ENCODE measurements at places on chromosomes 5 and 9. TPM values are rescaled to one million over a fixed set of nuclear protein-coding genes. Genes with fewer than 3 reads are reported as not detected.

The GFPT2 gene
- 2.9 TPM for total RNA-seq

GRCh38 chr5:179909224-179909623, 1.5 kb upstream of the TBC1D9B start:
- peaks cover 49% of the 10 kb centered on the region for H3K4me1 ChIP-seq
- H3K27me3 ChIP-seq, result no peaks in the 10 kb centered on the region
- no peak for DNase-seq
- H3K4me3 ChIP-seq, result no peak overlapping the region

- no peak for DNase-seq
- no peaks in the 10 kb centered on the region for H3K36me3 ChIP-seq
- no peaks in the 10 kb centered on the region for H3K27me3 ChIP-seq
- no peak overlapping the region for H3K4me3 ChIP-seq
These were observed 521.7 kb downstream of the RAB3C start for GRCh38 chr5:59104400-59105127.

The NOTCH1 gene
- 160 TPM for total RNA-seq

The NUTM2G gene
- not detected for total RNA-seq
